ENCODE measurements at places on chromosomes 7 and 10.

DNA sequence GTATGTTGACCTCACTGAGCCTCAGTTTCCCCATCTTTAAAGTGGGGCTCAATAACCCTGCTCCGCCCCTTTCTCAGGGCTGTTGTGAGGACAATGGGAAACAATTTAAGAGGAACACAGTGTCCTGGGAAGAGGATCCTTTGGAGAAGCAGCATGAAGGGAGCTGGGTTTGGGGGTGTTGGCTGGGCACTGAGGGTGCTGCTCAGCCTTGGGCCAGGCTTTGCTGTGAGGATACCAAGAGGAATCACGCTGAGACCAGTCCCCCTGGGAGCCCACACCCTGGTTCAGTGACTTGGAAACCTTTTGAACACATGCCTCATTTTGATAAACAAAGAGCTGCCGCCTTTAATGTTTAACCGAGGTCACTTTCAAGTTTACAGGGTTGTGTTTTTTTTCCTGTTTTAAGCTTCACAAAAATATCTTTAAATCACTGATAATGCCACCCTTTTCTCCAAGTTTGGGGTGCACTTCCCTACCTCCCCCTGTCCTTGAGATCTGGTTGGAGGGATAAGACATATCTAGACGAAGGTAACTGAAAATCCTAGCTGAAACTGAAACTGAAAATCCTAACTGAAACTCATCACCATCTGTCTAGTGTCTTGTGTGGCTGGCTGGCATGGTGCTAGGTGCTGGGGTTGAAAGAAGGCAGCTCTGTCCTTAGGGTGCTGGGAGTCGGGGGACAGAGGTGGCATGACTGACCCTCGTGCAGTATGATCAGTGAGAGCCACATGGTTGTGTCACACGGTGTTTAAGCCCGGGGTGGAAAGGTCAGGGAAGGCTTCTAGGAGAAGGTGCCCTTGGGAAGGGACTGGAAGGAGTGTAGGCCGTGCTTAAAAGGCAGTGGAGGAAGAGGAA, 27.7 kb downstream of the ZNF775 start:
- no peak overlapping the region for H3K4me3 ChIP-seq
- H3K27me3 ChIP-seq: no peaks in the 10 kb centered on the region
- H3K36me3 ChIP-seq: no peaks in the 10 kb centered on the region
- DNase-seq: peak; percentile 20

DNA sequence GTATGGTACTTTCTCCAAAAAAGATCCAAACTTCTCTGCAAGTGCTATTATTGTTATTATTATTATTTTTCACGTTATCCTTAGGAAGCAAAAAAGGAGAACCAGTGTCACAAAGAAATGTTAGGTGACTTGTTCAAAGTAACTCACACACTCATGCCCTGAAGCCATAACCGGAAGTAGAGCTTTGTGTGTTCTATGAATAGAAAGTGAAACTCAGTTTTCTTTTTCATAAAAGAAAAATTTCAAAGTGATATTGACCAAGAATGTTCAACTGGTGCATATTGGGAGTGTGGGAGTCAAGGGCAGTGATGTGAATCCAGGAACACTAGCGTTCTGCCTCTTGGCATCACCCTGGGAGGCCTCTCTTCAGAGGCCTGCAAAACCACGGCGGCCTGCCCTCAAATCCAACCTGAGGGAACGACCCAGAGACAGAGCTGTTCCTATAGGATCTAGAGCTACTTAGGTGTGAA, 106.1 kb downstream of the PRKCQ start:
- no peak overlapping the region for H3K27ac ChIP-seq
- H3K36me3 ChIP-seq: no peaks in the 10 kb centered on the region
- H3K4me3 ChIP-seq: peak overlapping the region; percentile 22
- no peaks in the 10 kb centered on the region for H3K27me3 ChIP-seq

- H3K4me3 ChIP-seq: no peak overlapping the region
- H3K27ac ChIP-seq: no peak overlapping the region
- H3K4me1 ChIP-seq: peaks cover 3% of the 10 kb centered on the region
- no peaks in the 10 kb centered on the region for H3K27me3 ChIP-seq
- H3K36me3 ChIP-seq: no peaks in the 10 kb centered on the region
- peak; percentile 58 for DNase-seq
Measured at GRCh38 chr10:91635401-91636400, 2.8 kb upstream of the PPP1R3C start.

GRCh38 chr7:5417106-5418071, 6.2 kb downstream of the TNRC18 start:
- no peak overlapping the region for H3K4me3 ChIP-seq
- H3K36me3 ChIP-seq: no peaks in the 10 kb centered on the region
- peak overlapping the region; percentile 99 for H3K27ac ChIP-seq
- no peaks in the 10 kb centered on the region for H3K27me3 ChIP-seq
- peaks cover 39% of the 10 kb centered on the region for H3K4me1 ChIP-seq
- no peak for DNase-seq

DNA sequence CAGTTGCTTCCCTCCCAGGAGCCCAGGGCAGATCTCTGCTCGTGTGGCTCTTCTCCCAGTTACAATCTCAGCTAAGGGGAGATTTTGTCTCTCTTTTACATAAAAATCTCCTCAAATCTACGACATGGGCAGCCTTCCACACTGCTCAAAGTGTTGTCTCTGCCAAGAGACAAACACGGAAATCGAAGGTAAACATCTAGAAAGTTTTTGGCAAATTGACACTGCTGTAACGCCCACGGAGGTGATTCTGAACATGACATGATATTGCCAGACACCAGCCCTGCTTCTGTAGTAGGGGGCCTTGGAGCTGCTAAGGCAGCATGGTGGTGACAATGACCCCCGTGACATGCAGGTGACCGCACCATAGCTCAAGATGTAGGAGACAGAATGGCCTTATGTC, 128.3 kb downstream of the CCDC3 start:
- no peak overlapping the region for H3K4me3 ChIP-seq
- no peak for DNase-seq
- no peak overlapping the region for H3K27ac ChIP-seq
- no peaks in the 10 kb centered on the region for H3K36me3 ChIP-seq
- no peaks in the 10 kb centered on the region for H3K27me3 ChIP-seq
- no peaks in the 10 kb centered on the region for H3K4me1 ChIP-seq

- no peaks in the 10 kb centered on the region for H3K4me1 ChIP-seq
- no peak for DNase-seq
- H3K27me3 ChIP-seq: no peaks in the 10 kb centered on the region
Measured at GRCh38 chr10:28833313-28833712, 156.0 kb downstream of the BAMBI start.

DNA sequence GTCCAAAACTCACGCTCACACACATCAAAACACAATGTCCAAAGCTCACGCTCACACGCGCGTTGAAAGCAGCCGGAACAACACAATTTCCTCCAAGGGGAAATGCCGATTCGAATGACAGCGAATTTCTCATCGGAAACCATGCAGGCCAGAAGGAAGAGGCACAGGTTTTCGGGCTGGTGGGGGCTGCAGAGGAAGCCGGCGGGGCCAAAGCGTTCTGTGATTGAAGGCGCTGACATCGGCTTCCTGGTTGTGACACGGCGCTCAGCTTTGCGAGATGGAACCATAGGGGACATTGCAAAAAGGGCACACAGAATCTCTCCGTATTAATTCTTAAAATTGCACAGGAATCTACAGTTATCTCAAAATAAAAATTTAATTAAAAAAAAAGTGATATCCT, 61.3 kb downstream of the FOXL3 start:
- H3K27ac ChIP-seq: peak overlapping the region; percentile 69
- H3K27me3 ChIP-seq: no peaks in the 10 kb centered on the region
- no peak overlapping the region for H3K4me3 ChIP-seq
- peaks cover 7% of the 10 kb centered on the region for H3K4me1 ChIP-seq
- H3K36me3 ChIP-seq: no peaks in the 10 kb centered on the region

DNA sequence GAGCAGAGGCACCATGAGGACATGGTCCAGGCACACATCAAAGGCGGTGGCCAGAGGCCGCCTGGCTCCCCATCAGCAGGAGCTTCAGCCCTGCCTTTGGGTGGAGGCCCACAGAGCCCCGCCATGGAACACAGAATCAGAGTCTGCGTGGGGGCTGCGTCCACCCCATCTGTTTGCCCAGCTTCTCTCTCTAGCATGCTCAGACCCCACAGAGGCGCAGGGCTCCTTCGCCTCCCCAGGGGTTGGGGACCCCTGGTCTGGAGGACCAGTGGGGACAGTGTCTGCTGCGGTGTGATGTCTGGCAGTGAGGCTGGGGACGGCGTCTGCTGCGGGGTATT, 321.9 kb downstream of the PTPRN2 start:
- no peak overlapping the region for H3K27ac ChIP-seq
- no peaks in the 10 kb centered on the region for H3K36me3 ChIP-seq
- H3K4me3 ChIP-seq: no peak overlapping the region
- peak; percentile 41 for DNase-seq
- no peaks in the 10 kb centered on the region for H3K4me1 ChIP-seq

DNA sequence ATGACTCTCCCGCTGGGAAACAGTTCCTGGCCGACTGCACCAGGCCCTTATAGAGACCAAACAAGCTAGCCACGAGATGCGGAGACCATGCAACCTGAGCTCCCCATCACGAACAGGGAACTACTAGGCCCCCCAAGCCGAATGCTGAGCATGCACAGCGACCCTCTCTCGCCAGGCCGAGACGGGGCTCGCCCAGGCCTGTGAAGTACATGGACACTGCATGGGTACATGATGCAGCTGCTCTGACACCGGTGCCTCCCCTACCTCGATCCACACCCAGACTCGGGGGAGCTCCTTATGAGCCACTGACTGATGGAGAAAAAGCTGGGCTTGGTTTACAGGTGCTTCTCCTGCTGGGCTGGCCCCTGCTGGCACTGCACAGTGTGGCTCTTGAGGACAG, 72.2 kb upstream of the RHEB start:
- H3K36me3 ChIP-seq: no peaks in the 10 kb centered on the region
- no peaks in the 10 kb centered on the region for H3K27me3 ChIP-seq
- no peaks in the 10 kb centered on the region for H3K4me1 ChIP-seq
- no peak overlapping the region for H3K4me3 ChIP-seq
- peak; percentile 47 for DNase-seq
- no peak overlapping the region for H3K27ac ChIP-seq

GRCh38 chr10:17092986-17093803, 36.4 kb downstream of the CUBN start:
- no peaks in the 10 kb centered on the region for H3K4me1 ChIP-seq
- H3K4me3 ChIP-seq: no peak overlapping the region
- no peaks in the 10 kb centered on the region for H3K36me3 ChIP-seq
- H3K27ac ChIP-seq: no peak overlapping the region
- no peaks in the 10 kb centered on the region for H3K27me3 ChIP-seq

- H3K27ac ChIP-seq: peak overlapping the region; percentile 33
- H3K36me3 ChIP-seq: no peaks in the 10 kb centered on the region
- no peaks in the 10 kb centered on the region for H3K27me3 ChIP-seq
- no peak overlapping the region for H3K4me3 ChIP-seq
- H3K4me1 ChIP-seq: peaks cover 19% of the 10 kb centered on the region
- no peak for DNase-seq
Measured at GRCh38 chr10:103667356-103667755, 173.9 kb downstream of the NEURL1 start.

Measured in upper lobe of left lung (tissue), 6 donors.